Liver (tissue), 10 donors: ENCODE measurements at places on chromosomes 3 and 15. TPM values are rescaled to one million over a fixed set of nuclear protein-coding genes. Genes with fewer than 3 reads are reported as not detected.

DNA sequence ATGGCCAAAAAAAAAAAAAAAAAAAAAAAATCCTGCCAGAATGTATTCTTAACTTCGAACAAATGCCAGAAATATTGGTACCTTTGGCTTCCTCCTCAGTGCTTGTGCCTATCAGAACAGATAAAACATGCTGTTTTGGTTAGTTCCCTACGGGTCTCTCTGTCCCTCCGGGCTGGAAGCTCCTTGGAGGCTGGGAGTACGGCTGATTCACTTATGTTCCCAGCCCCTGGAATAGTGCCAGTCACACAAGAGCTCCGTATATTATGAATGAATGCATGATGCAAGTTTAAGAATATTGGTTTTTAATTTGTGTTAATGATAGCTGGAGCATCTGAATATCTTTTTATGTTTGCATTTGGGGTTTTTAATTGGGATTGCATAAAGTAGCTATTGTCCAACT, 44.0 kb downstream of the NR2F2 start:
- no peak overlapping the region for H3K4me3 ChIP-seq
- no peaks in the 10 kb centered on the region for H3K36me3 ChIP-seq
- H3K27ac ChIP-seq: no peak overlapping the region
- no peaks in the 10 kb centered on the region for H3K4me1 ChIP-seq
- no peaks in the 10 kb centered on the region for H3K27me3 ChIP-seq
- DNase-seq: no peak

DNA sequence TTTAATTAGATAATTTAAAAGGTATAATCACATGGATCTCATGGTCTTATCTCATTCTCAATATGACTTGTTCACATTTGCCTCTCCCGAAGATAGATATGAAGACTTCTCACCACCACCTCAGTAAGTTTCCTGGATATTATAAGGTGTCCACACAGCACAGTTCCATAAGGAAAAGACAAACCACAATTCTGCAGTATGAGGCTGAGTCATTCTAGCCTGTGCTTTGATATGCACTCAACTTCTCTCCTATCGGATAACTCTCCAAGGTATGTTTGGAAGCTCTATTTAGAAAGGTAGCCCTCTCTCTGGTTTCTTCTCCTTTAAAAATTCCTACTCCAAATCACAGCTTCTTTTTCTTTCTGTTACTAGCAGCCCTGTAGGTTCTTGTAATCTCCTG, 612.8 kb downstream of the ZPLD1 start:
- no peak for DNase-seq
- H3K27me3 ChIP-seq: peaks cover 2% of the 10 kb centered on the region
- H3K27ac ChIP-seq: no peak overlapping the region
- no peak overlapping the region for H3K4me3 ChIP-seq
- H3K36me3 ChIP-seq: no peaks in the 10 kb centered on the region

DNA sequence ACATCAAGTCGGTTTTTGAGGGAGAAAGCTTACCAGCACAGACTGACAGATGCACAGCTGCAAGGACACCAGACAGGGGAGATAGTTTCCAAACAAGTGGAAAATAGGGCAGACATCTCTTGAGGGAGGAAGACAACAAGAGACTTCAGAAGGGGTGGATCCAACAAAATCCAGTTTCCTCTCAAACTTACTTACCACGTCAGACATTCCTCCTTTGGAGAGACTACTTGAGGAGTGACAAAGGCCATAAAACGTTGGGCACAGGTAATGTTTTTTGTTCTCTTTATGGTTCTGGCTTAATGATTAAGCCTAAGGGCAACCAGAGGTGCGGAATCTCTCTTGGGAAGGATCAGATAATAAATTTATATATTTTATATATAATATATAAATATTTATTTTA, 76.1 kb downstream of the CD200 start:
- no peak for DNase-seq
- no peaks in the 10 kb centered on the region for H3K36me3 ChIP-seq
- no peaks in the 10 kb centered on the region for H3K4me1 ChIP-seq

GRCh38 chr3:24773798-24774197, 279.1 kb upstream of the THRB start:
- no peaks in the 10 kb centered on the region for H3K27me3 ChIP-seq
- peak; percentile 36 for DNase-seq
- H3K4me1 ChIP-seq: no peaks in the 10 kb centered on the region
- no peaks in the 10 kb centered on the region for H3K36me3 ChIP-seq

BTLA gene
- total RNA-seq: 0.28 TPM

ZNF106 gene
- total RNA-seq: 21.0 TPM

PPARG gene
- 7.6 TPM for total RNA-seq

DNA sequence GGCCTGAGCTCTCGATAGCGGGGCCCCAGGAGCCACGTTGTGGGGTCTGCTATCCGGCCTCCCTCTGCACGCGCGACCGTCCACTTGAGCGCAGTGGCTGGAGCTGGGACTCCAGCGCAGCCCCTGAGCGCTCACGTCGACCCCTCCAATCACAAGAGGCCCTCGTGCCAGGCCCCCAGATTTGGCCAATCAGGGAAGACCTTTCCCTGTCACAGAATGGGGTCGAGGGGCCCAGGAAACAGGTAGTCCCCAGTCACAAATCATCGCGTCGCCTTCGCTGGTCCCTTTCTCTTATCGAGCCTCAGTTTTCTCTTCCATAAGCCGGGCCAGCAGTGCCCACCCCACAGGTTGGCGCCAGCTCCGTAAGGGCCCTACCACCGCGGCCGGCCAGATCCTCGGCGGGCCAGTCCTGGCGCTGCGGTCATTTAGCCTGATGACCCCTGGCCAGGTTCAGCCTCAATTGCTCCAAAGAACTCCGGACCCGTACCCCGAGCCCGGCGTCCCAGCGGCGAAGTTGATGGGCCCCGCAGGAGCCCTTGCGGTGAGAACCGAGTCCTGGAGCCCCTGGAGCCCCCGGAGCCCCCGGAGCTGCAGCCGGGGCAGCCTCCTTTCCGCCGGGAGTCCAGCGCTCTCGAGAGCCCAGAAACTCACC, 435 bp downstream of the ALDH1L1 start:
- peak; percentile 68 for DNase-seq
- peaks cover 45% of the 10 kb centered on the region for H3K4me1 ChIP-seq
- H3K27me3 ChIP-seq: no peaks in the 10 kb centered on the region

- no peak overlapping the region for H3K27ac ChIP-seq
- DNase-seq: no peak
- H3K36me3 ChIP-seq: no peaks in the 10 kb centered on the region
- H3K4me3 ChIP-seq: no peak overlapping the region
- no peaks in the 10 kb centered on the region for H3K4me1 ChIP-seq
Observed at GRCh38 chr3:128547368-128547987, 54.5 kb upstream of the GATA2 start.

- no peaks in the 10 kb centered on the region for H3K27me3 ChIP-seq
- H3K4me1 ChIP-seq: peaks cover 12% of the 10 kb centered on the region
- peak; percentile 77 for DNase-seq
Observed at GRCh38 chr3:134249935-134250716, 533 bp downstream of the RYK start.

GMNC gene
- 2.6 TPM for total RNA-seq

GOLGA8K gene
- total RNA-seq: 0.09 TPM

SUCLG2 gene
- 114 TPM for total RNA-seq

DNA sequence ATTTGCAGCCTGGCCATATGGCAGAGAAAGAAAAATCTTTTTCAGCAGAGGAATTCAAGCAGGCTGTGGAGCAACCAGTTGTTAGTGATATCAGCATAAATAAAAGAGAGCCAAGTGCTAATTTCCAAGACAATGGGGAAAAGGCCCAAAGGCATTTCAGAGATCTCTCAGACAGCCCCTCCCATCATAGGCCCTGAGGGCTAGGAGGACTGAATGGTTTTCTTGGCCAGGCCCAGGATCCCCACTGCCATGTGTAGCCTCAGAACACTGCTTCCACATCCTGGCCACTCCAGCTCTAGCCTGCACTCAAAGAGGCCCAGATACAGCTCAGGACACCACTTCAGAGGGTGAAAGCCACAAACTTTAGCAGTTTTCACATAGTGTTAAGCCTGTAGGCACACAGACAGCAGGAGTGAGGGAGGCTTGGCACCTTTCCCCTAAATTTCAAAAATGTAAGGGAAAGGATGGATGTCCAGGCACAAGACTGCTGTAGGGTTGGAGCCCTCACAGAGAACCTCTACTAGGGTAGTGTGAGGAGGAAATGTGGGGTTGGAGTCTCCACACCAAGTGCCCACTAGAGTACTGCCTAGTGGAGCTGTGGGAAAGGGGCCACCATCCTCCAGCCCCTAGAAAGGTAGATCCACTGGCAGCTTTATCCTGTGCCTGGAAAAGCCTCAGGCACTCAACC, 191.4 kb downstream of the TBL1XR1 start:
- H3K27me3 ChIP-seq: no peaks in the 10 kb centered on the region
- H3K27ac ChIP-seq: no peak overlapping the region
- no peak overlapping the region for H3K4me3 ChIP-seq
- H3K4me1 ChIP-seq: no peaks in the 10 kb centered on the region
- DNase-seq: no peak

IQCH gene
- total RNA-seq: 1.6 TPM

CYP1A2 gene
- 32.5 TPM for total RNA-seq

- no peak overlapping the region for H3K4me3 ChIP-seq
- no peaks in the 10 kb centered on the region for H3K27me3 ChIP-seq
- no peaks in the 10 kb centered on the region for H3K36me3 ChIP-seq
- H3K4me1 ChIP-seq: no peaks in the 10 kb centered on the region
Observed at GRCh38 chr15:27480642-27481041, 509.7 kb downstream of the GABRG3 start.

DNA sequence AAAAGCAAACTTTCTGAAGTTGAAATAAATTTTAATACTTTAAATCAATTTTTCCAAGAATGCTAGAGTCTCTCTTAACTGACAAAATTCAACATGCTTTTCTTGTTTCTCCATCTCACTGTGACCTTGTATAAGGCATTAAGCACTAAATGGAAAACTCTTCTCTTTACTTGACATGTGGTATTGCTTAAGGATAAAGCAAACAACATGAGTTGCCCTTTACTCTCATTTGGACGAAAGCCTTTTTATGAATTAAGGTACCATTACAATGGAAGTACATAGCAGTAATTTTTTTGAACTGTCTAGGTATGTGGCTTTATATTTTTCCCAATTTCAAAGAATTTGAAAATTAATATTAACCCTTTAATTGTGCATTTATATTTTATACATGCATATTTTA, 1.4 kb downstream of the STRIT1 start:
- no peaks in the 10 kb centered on the region for H3K4me1 ChIP-seq
- no peak overlapping the region for H3K4me3 ChIP-seq
- no peaks in the 10 kb centered on the region for H3K36me3 ChIP-seq
- H3K27me3 ChIP-seq: no peaks in the 10 kb centered on the region
- no peak overlapping the region for H3K27ac ChIP-seq

GOLGA6L7 gene
- not detected for total RNA-seq

FAM107A gene
- 0.05 TPM for total RNA-seq

DNA sequence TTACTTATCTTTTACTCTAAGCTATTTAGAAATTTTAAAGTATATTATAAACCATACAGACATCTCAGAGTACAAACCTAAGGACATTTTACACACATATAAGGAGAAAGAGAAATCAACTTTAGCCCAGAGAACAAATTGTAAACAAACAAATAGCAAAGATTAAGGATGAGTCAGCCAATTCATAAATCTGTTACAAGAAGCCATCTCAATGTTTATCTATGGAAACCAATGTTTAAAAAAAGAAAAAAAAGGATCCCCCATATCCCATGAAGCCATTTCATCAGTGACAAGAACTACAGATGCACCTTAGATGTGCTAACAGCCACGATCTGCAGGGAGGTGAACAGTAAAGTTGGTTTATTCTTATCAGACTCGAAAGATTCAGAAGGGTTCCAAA, 437.1 kb downstream of the SHQ1 start:
- peak overlapping the region; percentile 39 for H3K27ac ChIP-seq
- H3K36me3 ChIP-seq: no peaks in the 10 kb centered on the region
- H3K4me1 ChIP-seq: peaks cover 11% of the 10 kb centered on the region
- no peak for DNase-seq

SAXO2 gene
- total RNA-seq: 1.4 TPM

GRCh38 chr3:102536456-102536855, 101.6 kb downstream of the ZPLD1 start:
- DNase-seq: no peak
- H3K36me3 ChIP-seq: no peaks in the 10 kb centered on the region
- peaks cover 11% of the 10 kb centered on the region for H3K4me1 ChIP-seq
